ENCODE measurements at places on chromosomes 2 and 18.

DNA sequence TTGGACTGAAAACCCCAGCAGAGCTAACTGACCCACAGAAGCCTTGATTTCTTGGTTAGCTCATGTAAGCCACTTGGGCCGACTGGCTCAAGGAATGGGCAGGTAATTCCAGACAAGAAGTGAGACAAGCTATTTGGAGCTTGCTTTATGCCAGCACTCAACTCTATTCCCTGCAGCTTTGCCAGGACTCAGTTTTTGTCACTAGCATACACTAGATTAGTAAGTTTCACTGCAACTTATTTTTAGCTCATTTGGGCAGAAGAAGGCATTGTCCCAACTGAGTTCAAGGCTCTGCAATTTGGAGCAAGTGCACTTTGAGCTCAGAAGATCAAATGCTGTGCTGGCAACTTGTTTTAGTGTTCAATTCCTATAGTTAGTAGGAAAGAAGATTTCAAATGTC lies 116.1 kb downstream of the SLC4A3 start:
- ATAC-seq, result no peak

GRCh38 chr2:241391892-241392665 lies 36.0 kb downstream of the FARP2 start:
- ATAC-seq, result peak; percentile 45

DNA sequence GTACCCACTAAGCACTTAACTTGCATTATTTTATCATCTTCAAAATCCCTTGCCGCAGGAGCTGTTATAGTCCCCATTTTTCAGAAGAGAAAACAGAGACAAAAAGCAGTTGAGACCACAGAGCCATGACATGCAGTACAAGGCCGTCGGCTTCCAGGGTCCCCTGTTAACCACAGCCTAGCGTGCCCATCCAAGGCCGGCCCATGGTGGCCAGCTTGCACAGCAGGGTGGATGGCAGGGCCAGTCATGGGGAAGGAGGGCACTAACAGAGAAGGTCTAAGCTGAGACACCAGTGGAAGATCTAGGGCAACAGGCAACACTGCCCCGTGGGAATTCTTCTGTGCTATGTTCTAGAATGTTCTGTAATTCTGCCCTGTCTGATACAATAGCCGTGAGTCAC lies 192.6 kb upstream of the ID2 start:
- ATAC-seq, result no peak

DNA sequence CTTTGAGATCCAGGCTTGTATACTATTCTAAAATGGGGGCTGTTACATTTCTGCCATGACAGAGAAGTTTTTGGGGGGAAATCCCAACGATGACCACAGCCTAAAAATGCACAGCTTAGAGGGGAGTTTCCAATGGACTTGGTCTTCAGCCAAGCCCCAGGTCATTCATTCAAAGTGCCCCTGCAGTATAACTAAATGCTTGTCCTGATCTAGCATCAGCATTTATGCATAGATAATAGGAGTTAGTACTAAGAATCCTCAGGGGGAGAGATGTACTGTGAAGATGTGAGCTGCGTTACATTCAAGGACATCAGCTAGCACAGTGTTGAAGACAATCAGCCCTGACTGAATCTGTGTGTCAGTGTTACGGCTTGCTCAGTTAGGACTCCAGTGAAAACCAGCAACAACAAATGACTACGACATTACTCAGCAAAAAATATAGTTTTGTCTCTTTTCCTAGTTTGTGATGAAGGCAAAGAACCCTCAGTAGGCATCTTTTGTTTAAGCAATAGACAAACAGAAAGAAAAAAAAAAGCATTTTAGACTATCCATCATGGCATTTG lies 160.9 kb downstream of the ZEB2 start:
- no peak for ATAC-seq

- ATAC-seq, result no peak
Observed at GRCh38 chr2:67936969-67937368, 125.8 kb downstream of the C1D start.

Measured in esophagus mucosa (tissue), 1 donor.